NCI-H748 treated with DMSO at 0.1 percent for 48 hours (cell line): ENCODE measurements at places on chromosomes 7 and 10.

DNA sequence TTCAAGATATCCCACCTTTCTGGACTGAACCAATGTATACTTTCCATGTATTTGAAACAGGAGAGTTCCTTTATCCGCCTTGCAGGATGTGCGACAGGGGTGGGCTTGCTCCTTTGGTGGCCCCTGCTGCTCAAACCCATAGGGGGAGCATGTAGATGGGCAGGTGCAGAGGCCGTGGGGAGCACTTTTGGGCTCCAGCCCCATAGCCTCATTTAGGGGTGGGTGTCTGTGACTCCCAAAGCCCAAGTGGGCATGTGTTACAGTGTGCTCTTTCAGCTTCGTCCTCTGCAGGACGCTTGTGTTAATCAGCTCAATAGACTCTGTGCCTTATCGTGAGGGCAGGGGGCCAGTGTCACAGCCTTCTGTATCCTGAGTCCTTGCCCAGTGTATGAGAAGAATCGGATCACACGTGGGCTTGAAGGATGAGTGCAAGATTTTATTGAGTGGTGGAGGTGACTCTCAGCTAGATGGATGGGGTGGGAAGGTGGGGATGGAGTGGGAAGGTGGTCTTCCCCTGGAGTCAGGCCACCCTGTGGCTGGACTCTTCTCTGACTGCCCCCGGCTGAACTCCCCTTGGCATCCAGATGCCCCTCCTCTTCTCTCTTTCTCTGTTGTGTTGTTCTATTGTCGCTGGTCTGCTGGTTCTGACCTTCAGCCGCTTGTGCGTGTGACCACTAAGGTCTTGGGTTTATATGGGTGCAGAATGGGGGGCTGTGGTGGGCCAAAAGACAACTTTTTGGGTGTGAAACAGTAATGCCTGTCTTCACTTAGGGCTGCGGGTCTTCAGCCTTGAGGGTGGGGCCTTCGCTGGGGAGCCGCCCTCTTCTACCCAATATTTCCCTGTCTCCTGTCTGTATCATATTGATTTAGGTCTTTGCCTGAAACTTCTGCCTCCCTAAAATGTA lies 262.2 kb downstream of the GLRX3 start:
- DNase-seq = no peak

DNA sequence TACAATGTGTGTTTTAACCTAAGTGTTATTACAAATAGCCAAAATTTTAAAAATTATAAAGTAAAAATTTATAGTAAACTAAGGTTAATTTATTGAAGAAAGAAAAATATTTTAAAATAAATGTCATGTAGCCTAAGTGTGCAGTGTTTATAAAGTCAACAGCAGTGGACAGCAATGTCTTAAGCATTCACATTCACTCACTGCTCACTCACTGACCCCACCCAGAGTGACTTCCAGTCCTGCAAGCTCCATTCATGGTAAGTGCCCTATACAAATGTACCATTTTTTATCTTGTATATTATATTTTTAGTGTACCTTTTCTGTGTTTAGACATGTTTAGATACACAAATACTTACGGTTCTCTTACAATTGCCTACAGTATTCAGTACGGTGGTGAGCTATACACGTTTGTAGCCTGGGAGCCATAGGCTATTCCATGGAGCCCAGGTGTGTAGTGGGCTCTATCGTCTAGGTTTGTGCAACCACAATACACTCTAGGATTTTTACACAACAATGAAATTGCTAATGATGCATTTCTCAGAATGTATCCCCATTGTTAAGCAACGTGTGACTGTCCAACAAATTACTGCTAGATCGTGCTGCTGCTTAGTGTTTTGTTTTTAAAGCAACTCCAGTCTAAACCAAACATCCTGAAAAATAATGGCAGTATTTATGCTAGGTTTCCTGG lies 108.9 kb upstream of the NAMPT start:
- DNase-seq = no peak

GRCh38 chr10:14875941-14876340 lies 2.7 kb upstream of the SUV39H2 start:
- no peak for DNase-seq

DNA sequence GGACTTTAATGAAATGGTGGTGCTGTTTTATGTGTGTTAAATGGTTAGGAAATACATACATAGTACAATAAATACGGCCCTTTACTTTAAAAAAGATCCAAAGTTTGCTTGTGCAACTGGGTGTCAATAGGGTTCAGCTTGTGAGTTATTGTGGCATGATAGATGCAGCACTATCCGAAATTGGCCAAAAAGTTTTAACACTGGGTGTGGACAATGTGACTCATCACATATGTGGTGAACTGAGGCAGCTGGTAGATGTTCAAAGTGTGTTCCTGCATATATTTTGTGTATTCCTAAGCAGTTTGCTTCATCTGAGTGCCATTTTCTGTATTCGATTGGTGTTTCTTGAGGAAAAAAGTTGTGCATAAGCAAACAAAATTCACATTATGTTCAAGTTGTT lies 473.1 kb downstream of the KIF20B start:
- DNase-seq = no peak

GRCh38 chr7:108296911-108297310 lies 159.3 kb downstream of the NRCAM start:
- no peak for DNase-seq

GRCh38 chr10:7279303-7279702 lies 131.5 kb downstream of the SFMBT2 start:
- DNase-seq = no peak

DNA sequence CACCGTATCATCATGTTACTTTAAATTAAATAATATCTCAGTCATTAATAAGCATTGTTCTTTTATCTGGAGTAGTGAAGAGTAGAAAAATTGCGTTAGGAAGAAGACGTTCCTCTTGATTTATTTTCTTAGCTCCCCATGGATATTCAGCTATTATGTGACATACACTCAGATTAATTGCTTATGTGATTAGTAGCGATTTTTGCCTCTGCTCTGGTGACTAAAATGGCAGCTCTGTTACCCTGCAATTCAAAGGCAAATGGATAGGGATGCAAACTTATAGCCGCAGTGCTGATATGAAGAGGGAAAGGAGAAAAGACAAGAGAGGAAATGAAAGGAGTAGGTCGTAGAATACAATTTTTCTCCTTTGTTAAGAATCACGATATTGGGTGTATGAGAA lies 188.4 kb upstream of the MALRD1 start:
- DNase-seq = no peak

GRCh38 chr10:13939391-13939790 lies 352.6 kb downstream of the PRPF18 start:
- DNase-seq = no peak

- DNase-seq = no peak
These were observed 4.0 kb downstream of the MXI1 start for GRCh38 chr10:110211465-110211843.

DNA sequence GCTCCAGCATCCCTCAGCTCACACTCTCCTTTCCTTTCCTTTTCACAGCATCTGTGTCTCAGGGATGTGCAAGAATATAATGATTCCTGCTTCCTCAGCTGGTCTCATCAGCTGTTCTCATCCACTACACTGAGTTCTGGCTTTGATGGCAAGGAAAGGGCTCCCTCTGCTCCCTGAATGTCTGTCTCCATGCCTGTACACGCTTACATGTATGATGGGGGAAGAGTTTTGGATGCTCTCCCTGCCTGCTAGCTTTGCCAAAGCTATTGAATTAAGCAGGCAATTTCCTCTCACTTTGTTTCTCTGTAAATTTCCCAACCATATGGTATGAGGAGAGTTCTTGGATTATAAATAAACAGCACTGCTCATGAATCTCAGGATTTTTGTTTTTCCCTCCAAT lies 254.5 kb downstream of the SORCS3 start:
- no peak for DNase-seq
